ENCODE measurements at places on chromosomes 7 and 10. TPM values are rescaled to one million over a fixed set of nuclear protein-coding genes. Genes with fewer than 3 reads are reported as not detected.

DNA sequence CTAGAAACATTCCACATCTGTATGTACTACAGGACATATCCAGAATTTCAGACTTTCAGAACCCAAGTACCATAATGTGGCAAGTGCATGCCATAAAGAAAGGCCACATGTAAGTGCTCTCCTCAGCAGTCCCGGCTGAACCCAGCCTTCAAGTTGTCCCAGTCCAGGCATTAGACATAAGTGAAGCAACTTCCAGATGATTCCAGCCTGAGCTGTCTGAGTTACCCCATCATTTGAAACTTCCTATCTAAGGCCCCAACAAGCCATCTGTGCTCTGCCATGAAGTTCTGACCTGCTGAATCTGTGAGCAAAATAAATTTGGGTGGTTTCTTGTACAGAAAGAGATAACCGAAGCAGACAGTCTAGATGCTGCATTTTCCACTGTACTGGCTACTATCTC, 218.8 kb downstream of the IPMK start:
- DNase-seq, result no peak
- H3K27ac ChIP-seq, result no peak overlapping the region

VGF gene
- not detected for total RNA-seq

GRCh38 chr10:124544711-124545110, 83.1 kb downstream of the LHPP start:
- H3K4me1 ChIP-seq, result peaks cover 12% of the 10 kb centered on the region
- no peaks in the 10 kb centered on the region for H3K36me3 ChIP-seq
- H3K27ac ChIP-seq, result no peak overlapping the region
- no peak for DNase-seq
- no peak overlapping the region for H3K4me3 ChIP-seq

- no peaks in the 10 kb centered on the region for H3K36me3 ChIP-seq
- H3K4me3 ChIP-seq, result no peak overlapping the region
- no peaks in the 10 kb centered on the region for H3K4me1 ChIP-seq
- no peak overlapping the region for H3K27ac ChIP-seq
- DNase-seq, result peak; percentile 63
Measured at GRCh38 chr10:76902949-76903348, 734.7 kb downstream of the KCNMA1 start.

GRCh38 chr7:32126843-32127242, 56.6 kb upstream of the PDE1C start:
- H3K27me3 ChIP-seq, result no peaks in the 10 kb centered on the region
- H3K4me3 ChIP-seq, result no peak overlapping the region
- no peak for DNase-seq
- no peak overlapping the region for H3K27ac ChIP-seq

STEAP1B gene
- total RNA-seq, result not detected

GRCh38 chr7:76281006-76281705, 21.3 kb upstream of the HSPB1 start:
- no peaks in the 10 kb centered on the region for H3K27me3 ChIP-seq
- H3K4me1 ChIP-seq, result peaks cover 18% of the 10 kb centered on the region
- H3K27ac ChIP-seq, result no peak overlapping the region
- no peak for DNase-seq
- H3K36me3 ChIP-seq, result no peaks in the 10 kb centered on the region

MRPS17 gene
- total RNA-seq, result 14.1 TPM

- no peak overlapping the region for H3K27ac ChIP-seq
- no peak overlapping the region for H3K4me3 ChIP-seq
- DNase-seq, result peak; percentile 55
- no peaks in the 10 kb centered on the region for H3K4me1 ChIP-seq
- no peaks in the 10 kb centered on the region for H3K36me3 ChIP-seq
Measured at GRCh38 chr7:159027789-159028507, 116.7 kb downstream of the VIPR2 start.

Data from right atrium auricular region (tissue), 2 donors.